ENCODE measurements at places on chromosomes 1 and 21.

- no peak for DNase-seq
Observed at GRCh38 chr1:155396874-155397476, 76.3 kb downstream of the RUSC1 start.

DNA sequence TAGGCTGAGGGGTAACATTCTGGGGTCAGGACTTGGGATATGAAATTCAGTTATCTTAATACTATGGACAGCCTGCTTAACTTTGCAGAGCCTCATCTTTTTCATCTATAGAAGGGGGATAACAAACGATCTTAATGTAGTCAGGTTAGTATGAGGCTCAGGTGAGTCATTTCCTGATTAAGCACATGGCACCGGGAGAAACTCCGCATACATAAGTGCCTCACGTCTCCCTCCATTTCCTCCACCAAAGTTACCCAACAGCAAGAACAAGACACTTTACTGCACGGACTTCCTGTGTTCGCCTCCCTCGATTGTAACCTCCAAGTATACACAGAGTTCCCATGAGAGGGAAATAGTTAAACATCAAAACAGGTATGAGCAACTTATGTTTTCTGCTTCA lies 112.7 kb upstream of the COA6 start:
- no peak for DNase-seq

DNA sequence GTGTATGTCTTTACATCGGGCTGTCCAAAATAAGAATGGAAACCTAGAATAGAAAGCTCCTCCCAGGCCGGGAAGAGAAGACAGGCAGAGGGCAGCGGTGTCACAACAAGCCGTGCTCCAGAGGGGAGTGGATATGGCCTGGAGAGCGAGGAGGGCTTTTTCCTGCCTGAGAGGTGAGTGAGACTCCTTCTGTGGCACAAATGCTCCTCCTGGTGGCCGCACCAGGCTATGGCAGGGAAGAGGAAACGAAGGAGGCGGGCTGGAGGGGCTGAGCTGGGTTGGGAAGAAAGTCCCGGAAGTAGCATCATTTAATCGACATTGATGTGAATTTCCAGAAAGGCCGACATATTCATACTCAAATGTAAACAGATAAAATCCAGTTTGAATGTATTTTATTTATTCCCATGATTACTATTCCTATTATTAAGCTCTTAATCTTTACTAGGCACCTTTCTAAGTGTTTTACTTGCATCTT lies 54.7 kb downstream of the MEF2D start:
- peak; percentile 78 for DNase-seq

GRCh38 chr21:35088319-35088771 lies 39.2 kb upstream of the RUNX1 start:
- DNase-seq, result peak; percentile 55

DNA sequence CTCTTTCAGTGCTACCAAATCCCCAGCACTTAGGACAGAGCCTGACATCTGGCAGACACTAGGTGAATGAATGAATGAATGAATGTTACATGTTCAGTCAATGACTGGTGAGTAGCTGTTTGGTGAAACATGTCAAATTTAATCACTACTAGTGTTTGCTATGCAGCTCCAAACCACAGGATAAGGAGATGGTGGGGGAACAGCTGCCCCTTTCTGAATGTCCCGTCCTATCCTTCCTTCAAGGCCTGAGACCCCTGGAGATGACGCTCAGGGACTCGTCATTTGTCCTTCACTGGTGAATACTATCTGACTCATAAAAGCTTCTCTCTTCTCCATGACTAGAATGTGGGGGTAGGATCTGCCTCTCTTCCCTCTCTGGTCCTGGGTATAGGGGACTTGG lies 175.4 kb downstream of the HIVEP3 start:
- DNase-seq, result peak; percentile 91

DNA sequence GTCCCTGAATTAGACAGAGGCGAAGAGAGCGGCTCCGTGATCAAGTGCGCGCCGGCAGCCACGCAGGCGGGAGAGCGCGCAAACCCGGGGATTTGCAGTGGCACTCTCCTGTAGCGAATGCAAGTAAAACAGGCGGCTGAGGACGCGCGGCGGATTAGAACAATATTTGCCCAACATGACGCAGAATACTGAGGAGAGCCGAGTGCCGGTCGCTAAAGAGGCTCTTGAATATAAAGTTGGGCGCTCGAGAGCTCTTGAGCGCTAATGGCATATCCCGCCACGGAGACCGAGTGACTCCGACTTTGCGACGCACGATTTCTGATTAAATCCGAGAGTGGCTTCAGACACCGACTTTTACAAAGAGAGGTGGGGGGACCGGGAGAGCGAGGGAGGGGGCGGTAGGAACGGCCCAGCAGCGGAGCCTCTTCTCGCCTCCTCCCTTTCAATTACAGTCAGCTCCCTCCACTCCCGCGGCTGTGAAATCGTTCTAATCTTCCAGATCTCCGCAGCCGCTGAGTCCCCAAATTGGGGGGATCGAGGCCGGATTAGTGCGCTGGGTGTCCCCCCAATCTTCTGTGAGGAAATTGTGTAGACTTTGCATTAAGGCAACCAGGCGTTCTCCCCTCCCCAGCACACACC lies 2.3 kb downstream of the PAX7 start:
- DNase-seq, result no peak

DNA sequence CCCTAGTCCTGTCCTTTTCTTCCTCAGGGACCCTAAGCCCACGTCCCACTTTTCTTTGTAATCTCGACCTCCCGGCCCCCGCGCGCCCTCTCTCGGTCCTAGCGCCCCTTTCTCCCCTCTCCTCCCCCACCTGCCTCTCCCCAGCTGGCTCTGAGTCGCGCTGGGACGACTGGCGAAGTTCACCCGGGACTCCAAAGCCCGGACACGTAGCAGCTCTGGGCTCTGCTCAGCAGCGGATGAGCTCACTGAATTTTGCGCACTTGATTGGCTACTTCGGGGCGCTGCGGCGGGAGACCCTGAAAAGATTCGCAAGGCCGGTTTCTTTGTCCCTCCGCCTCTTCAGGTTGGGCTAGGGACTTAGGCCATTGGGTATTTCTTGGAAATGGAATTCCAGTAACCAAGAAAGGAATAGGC lies 16.3 kb upstream of the ACKR1 start:
- DNase-seq, result peak; percentile 27

GRCh38 chr1:155086856-155087535 lies 8.4 kb downstream of the EFNA3 start:
- DNase-seq, result no peak

DNA sequence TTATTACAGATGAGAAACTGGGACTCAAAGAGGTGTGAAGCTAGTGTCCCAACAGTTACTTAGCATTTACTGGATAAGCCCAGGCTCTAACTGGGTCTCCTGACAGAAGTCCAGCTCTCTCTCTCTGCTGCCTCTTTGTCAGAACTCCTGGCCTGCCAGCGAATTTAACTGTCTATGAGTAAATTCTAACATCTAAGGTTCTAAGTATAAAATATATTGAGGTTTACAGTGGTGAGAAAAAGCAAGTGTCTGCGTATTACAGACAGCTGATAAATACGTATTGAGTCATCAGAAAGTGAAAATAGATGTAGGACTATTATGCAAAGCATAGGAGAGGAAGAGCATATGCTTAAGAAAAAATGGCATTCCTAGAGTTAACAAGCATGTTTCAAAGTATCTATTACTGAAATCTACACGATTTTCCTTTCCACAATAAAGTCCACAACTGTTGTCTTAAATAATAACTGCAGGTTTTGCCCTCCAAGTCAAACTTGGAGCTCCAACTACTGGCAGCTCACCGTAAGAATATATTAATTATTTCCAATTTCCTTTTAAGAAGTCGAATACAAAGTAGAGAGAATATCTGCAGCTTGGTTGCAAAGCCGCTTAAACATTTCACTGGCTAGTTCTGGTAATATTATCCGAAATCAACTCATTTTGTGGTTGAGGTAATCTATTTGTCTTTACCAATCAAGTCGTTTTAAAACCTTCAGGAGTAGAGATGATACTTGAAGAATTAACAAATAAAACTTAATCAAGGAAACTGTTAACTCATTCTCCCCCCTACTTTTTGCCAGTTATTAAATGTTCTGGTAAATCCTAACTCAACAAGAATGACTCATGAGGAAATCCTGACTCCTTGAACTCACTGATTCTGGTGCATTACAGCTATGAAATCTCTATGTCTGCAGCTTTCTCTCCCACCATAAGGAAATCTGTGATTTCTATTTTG lies 1.4 kb upstream of the RGS2 start:
- DNase-seq, result peak; percentile 59

- DNase-seq, result no peak
Observed at GRCh38 chr1:159989581-159989980, 35.5 kb upstream of the SLAMF9 start.

GRCh38 chr21:36990508-36991205 lies 15.8 kb upstream of the RIPPLY3 start:
- DNase-seq, result no peak

GRCh38 chr1:40848530-40849189 lies 13.5 kb downstream of the CITED4 start:
- peak; percentile 65 for DNase-seq

- DNase-seq, result no peak
Observed at GRCh38 chr21:15212206-15212605, 147.4 kb upstream of the NRIP1 start.

Measured in fibroblast of skin of right quadriceps (primary cell).